CD4-positive, alpha-beta T cell treated with Interleukin-6 for 4 hours (primary cell): ENCODE measurements at places on chromosomes 5 and 9.

DNA sequence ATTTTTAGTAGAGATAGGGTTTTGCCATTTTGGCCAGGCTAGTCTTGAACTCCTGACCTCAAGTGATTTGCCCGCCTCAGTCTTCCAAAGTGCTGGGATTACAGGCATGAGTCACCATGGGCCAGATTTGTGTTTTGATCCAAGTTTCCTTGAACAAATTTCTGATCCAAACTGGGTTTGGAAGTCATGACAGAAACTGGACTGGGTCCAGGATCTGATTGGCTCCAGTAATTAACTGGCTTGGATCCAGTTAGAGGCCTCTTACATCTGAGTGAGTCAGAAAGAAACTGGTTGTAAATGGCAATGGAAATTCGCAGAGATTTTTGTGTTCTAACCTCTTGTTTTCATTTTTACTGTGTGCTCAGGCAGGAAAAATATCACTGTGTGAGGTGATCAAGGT is 141.6 kb downstream of the SLC25A46 start:
- no peak for DNase-seq

DNA sequence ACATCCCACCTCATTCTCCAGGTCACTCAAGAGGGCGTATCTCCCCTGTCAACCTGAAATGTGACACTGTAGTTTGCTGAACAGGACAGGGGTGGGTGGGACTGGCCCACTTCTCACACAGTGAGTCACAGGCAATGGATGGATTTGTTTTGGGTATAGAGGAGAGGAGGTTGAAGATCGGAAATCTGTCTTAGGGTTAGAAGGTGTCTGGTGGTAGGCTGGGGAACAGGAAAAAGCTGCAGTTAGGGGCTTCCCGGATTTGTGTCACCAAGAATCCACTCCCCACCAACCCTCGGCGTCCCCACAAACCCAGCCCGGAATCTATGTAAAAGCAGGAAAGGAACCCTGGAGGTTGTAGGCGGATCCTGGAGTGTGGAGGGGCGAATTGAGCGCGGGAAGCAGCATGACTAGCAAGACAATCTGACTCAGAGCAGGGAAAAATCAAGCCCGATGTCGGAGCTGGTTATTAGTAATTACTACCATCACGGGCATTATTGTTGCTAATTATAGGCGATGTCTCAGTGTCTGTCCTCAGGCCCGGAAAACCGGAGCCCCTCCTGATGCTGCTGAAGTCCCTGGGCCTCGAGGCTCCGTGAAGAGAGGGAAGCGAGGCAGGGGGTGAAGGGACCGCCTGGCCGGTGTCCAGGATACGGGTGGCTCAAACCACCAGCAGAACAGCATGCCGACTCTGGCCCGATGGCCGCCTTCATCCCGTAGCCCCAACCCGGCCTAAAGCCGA is 1.7 kb upstream of the IRX1 start:
- no peak for DNase-seq

- no peak for DNase-seq
Measured at GRCh38 chr9:112605518-112605917, 112.4 kb downstream of the INIP start.

DNA sequence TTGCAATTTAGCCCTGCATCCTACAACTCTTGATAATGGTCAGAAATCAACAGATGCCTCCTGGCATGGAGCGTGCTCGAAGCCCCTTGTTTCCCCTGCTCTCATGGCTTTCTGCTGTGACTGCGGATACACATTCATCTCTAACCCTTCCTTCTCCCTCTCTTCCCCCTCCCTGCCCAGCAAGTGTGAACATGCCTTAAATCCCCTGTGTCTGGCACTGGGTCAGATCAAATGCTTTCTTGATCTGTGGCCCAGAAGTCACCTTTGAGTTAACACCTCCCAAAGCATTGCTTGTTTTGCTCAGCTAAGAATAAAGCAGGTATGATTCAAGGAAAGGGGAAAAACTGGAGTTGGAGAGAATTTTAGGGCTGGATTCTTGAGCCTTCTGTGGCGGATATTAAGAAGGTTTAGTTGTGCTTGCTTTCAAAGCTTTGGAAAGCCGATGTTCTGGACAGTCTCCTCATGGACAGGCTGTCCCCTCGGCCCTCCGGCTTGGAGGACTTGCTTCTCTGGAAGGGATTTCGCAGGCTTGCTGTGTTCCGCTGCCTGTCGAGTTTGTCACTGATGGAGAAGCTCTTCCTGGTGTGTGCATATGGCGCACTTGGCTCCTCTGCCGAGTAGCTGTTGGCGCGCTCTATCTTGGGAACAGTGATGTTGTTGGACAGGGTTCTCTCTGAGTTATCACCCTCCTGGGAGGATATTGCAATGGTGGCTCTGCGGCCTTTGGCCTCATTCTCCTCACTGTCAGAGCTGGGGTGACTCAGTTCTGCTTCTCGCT is 121.3 kb upstream of the KLF9 start:
- DNase-seq, result no peak

GRCh38 chr9:70600506-70600905 is 186.0 kb upstream of the KLF9 start:
- DNase-seq, result no peak

DNA sequence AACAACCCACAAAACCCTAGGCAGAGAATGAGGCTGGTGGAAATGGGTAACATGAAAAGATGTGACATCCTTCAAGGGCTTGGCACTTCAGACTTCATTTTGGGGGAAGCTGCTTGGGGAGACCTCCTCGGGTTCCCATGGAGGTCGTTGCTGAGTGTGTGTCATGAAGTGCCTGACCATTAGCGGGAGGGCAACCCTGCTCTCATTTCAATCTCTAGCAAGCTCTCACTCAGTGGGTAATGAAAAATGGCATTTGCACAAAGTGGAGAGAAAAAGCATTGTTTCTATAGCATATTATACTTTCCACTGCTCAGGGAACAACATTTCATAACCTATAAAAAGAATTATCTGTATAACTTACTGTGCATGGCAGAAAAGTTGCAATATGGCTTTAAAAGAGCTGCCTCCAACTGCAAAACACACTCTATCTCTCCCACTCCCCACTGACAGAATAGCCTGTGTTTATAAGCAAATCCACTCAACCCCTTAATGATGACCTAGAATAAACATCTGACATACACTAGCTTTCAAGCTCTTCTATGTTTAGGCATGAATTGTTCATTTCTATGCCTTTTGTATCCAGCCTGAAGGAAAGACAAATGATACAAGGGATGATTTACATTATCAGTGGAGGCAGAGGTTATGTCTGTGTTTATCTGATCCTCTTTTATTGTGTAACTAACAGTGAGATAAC is 357.2 kb downstream of the ZSWIM6 start:
- no peak for DNase-seq

DNA sequence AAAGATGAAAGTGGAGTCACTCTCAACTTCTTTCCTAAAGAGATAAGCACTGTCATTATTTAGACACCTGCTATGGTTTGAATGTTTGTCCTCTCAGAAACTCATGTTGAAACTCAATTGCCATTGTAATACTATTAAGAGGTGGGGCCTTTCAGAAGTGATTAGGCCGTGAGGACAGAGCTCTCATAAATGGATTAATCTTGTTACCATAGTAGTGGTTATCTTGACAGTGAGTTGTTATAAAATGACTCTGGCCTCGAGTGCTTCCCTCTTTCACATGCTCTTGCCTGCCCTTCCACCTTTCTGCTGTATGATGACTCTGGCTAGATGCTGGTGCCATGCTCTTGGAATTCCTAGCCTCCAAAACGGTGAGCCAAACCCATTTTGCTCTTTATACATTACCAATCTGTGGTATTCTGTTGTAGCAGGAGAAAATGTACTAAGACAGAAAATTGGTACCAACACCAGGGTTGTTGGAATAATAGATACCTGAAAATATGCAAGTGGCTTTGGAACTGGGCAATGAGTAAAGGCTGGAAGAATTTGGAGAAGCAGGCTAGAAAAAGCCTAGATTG is 38.0 kb downstream of the GDA start:
- no peak for DNase-seq

DNA sequence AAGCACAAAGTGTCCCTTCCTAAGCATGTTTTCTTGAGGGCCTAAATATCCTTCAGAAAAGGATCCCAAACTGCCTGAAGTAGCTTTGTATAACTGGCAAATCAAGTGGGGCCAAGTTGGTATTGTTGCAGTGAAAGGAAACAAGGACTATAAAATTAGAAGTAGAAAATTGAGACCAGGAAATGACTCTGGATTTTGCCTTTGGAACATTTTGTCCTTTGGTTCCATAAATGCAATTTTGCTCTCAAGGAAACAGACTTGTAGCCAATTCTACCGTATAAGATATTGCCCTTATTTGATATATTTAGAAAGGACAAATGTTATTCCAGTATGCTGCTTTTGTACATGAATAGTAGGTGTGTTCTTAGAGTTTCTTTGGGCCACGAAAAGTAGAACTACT is 34.4 kb downstream of the RABGAP1 start:
- DNase-seq, result no peak

- no peak for DNase-seq
Measured at GRCh38 chr5:100676817-100677631, 141.8 kb downstream of the FAM174A start.

- DNase-seq, result peak; percentile 33
Measured at GRCh38 chr5:141811287-141812155, 66.7 kb downstream of the PCDH1 start.

- DNase-seq, result no peak
Measured at GRCh38 chr5:76425928-76426804, 23.1 kb downstream of the IQGAP2 start.

- DNase-seq, result no peak
Measured at GRCh38 chr9:136021872-136022681, 60.9 kb upstream of the UBAC1 start.

DNA sequence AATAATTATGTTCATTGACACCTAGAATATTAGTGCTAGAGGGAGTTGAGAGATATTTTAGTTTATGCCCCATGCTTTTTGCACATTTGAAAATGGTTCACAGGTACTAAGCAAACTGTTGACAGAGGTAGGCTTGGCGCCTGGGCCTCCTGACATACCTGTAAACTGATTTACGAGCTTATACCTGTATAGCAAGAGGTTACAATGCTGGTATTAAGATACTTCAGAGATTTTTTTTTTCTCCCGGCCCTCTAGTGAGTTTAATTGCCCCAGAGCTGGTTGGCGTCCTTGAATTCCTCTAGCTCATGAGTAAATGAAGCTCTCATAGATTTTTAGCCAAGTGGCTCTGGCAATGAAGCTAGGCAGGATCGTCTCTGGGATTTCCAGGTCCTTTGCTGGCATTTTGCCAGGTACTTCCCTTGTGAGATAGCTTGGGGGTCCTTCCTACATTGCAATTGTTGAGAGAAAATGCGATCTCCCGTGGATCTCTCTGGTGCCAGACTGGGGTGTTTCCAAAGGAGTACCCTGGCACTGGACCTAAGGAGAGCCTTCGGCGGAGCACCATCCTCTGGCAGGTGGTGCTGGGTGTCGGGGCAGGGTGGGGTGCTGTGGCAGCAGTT is 9.0 kb downstream of the SLC36A1 start:
- no peak for DNase-seq

DNA sequence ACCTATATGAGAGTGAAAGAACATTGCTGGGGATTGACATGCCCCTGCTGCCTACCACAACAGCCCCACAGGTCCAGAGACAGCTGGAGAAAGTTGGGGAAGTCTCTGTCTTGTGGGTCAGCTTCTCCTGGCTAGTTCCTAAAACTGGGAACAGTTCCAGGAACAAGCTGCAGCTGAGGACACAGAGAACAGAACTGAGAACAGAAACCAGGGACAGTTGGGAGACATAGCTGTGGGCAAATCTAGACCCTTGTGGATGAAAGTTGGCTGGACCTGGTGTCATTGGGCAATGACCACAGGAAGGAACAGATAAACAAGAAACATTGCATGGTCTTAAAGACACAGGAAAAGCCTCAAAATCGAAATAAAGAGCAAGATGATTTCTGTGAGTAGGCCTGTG is 58.3 kb upstream of the MOCS2 start:
- DNase-seq, result no peak

- DNase-seq, result no peak
Measured at GRCh38 chr5:8686707-8687106, 817.8 kb downstream of the MTRR start.

DNA sequence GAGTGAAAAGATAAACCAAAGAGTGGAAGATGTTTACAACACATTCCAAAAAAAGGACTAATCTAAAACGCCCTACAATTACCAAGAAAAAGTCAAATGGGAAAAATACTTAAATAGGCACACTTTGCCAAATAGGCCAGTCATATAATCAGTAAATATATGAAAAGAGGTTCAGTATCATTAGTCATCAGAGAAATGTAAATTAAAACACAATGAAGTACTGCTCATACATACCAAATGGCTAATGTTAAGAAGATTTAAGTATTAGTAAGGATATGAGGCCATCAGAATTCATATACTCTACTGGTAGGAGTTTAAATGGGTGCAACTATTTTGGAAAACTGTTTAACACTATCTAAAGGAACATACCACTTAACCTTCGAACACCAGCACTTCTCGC is 47.6 kb downstream of the ZDHHC21 start:
- no peak for DNase-seq
